ENCODE measurements at places on chromosomes 11 and 22.

GRCh38 chr11:70005107-70005818 lies 72.9 kb upstream of the ANO1 start:
- DNase-seq, result no peak

- DNase-seq, result no peak
These were observed 120.9 kb downstream of the GALNT18 start for GRCh38 chr11:11500744-11501487.

DNA sequence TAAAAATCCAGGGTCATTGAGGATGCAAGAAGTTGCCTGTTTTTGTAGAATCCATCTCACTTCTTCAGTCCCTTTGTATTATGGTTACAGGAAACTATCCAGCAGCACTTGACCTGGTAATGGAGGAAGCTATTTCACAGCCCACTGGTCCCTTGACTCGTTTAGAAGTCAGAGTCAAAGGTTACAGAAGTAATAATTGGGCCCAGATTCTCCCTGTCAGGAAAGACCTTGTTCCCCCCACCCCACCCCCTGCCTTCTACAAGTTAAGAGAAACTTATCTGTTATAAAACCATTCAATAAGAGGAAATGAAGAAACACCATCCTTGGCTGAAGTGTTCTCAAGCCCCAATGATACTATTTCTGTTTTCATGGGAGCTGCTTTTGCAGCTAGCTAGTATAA lies 65.8 kb downstream of the CSTPP1 start:
- no peak for DNase-seq

GRCh38 chr11:45067966-45068365 lies 78.5 kb upstream of the PRDM11 start:
- DNase-seq, result no peak

DNA sequence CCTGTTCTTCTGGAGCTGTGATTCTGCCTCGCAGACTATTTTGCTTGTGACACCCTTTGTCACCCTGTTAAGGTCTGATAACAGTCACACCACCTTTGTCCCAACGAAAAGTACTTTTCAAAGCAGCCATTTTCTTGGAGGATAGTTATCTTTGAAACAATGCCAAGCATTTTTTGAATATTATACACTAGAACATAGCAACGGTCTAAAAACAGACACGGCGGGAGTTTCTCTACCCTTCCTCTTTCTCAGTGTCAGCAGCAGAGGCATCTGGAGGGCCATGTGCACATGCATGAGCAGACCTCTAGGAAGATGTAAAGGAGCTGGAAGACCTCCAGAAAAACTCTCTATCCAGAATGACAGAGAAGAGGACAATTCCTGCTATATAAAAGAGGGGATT lies 86.5 kb downstream of the TRPC6 start:
- no peak for DNase-seq

DNA sequence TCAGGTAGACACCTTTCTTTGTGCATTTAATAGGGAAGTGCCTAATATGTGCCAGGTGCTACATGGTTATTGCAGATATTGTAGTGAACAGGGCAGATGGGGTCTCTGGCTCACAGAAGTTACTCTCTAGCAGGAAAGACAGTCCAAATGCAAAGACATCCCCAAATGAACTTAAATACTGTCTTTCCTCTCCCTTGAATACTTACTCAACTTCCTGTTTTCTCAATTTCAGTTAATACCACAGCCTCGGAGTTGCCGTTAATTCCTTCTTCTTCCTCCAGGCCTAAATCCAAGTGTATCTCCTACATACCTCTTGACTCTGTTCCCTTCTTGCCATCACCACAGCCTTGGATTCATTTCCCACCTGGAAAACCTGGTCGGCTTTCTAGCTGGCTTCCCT lies 134.3 kb upstream of the SESN3 start:
- DNase-seq, result no peak

DNA sequence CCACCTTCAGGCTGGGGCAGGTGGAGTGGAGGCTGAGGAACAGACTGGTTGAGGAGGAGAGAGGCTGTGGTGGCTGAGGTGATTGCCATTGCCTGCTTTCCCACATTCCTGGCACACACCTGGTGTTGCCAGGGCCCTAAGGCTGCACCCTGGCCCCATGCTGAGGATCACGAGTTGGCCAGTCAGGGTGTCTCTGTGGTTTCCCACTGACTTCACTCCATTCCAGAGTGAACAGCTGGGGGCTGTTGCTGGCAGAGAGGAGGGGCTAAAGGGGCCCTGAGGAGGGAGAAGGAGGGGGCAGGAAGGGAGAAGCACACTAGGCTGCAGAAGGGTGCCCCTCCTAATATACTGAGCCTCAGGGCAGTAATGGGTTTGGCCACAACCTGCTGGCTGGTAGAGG lies 1.8 kb downstream of the TMEM86A start:
- DNase-seq, result no peak
